ENCODE measurements at places on chromosomes 2 and 18.

DNA sequence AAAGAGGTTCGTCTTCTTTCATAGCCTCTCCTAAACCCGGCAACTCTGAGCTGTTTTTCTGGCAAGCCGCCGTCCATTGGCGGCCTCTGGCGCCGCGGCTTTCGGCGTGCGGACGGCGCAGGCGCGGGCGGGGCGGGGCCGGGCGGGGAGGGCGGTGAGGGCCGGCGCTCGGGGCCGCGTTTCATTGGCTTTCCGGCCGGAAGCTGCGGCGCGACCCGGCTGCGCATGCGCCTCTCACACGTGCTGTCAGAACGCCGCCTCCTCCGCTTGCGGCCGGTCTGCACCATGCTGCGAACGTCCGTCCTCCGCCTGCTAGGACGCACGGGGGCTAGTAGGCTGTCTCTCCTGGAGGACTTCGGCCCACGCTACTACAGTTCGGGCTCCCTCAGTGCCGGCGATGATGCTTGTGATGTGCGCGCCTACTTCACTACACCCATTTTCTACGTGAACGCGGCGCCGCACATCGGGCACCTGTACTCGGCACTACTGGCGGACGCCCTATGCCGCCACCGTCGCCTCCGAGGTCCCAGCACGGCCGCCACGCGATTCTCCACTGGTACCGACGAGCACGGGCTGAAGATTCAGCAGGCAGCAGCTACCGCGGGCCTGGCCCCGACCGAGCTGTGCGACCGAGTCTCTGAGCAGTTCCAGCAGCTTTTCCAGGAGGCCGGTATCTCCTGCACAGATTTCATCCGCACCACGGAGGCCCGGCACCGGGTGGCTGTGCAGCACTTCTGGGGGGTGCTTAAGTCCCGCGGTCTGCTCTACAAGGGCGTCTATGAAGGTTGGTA, at the start of gene MARS2:
Gene MARS2 (plus strand): TSS at position 249 of the 791 bp plus-strand sequence. CDS start 37 bp downstream, at position 286.
- DNase-seq, result peak; percentile 88

DNA sequence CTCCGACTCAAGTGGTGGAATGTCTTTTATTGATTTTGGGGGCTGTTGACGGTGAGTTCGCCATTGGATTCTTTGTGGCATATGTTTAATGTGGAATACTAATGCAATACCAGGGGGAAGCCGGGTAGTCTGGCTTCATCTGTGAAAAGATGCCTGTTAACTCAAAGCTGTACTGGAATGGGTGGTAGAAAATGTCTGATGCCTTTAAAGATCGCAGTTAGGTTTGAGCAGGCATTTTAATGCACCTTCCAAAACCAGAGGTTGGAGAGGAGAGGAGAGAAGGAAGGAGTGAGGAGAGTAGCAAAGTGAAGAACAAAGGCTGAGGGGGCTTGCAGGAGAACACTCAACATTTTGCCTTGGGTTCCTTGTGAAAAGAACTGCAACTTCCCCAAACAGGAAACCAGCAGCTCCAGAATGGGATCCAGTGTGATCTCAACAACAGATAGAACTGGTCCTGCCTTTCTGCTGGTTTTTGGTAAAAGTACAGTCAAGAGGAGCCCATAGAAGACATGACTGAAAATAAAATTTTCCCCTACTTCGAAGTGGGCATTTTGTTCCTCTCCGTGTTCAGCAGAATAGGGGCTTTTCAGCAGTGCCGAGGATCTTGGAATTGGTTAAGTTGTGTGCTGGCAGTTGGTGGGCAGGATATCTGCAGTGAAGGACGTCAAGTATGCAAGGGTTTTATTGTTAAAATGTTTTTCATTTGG, 1.5 kb downstream of the ZNF532 start:
- DNase-seq, result no peak

DNA sequence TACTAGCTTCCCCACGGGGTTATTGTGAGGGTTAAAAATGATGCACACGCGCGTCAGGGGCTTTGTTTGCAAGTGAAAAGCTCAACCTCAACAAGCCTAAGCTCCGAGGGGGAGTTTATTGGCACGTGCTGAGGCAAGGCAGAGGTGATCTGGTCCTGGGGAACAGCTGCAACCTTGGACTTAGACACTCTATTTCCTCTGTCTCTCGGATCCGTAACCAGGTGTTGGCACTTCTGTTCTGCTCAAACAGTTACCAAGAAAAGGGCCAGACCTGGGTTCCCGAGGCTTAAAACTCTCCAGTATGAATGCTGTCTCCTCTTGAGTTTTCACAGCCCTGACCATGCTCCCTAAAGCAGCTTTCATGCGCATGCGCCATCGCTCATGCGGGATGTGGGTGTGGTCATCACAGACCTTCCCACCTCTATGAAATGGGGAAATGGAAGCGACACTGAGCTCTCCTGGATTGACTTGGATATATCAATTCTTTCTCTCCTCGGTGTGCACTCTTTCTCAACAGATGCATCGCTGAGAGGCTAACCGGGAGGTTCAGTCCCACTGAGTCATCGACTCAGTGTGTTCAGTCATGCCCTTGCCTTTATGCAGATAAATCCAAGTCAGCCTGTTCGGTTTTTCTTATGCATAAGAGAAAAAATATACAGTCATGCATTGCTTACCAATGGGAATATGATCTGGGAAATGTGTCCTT, 19.9 kb upstream of the RAB31 start:
- no peak for DNase-seq

DNA sequence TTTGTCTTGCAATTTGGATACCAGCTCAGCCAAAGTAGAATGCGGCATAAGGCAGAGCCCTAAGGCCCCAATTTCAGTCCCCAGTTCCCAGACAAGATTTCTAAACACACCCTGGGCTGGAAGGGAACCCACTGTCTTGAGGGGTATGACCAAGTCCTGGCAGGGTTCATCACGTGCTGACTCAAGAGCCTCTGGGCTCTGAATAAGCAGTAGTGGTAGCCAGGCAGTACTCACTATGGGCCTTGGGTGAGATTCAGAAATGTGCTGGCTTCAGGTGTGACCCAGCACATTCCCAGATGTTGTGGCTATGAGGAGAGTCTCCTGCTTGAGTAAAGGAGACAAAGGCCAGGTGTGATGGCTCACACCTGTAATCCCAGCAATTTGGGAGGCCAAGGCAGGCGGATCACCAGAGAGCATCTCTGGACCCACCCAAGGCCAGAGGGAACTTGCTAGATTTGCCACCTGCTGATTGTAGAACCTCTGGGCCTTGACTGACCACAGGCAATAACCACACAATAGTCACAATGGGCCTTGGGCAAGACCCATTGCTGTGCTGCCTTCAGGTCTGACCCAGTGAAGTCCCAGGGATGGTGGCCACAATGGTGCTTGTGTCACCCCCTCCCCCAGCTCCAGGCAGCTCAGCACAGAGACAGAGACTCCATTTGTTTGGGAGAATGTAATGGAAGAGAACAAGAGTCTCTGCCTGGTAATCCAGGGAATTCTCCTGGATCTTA, 74.9 kb downstream of the ATL2 start:
- no peak for DNase-seq

DNA sequence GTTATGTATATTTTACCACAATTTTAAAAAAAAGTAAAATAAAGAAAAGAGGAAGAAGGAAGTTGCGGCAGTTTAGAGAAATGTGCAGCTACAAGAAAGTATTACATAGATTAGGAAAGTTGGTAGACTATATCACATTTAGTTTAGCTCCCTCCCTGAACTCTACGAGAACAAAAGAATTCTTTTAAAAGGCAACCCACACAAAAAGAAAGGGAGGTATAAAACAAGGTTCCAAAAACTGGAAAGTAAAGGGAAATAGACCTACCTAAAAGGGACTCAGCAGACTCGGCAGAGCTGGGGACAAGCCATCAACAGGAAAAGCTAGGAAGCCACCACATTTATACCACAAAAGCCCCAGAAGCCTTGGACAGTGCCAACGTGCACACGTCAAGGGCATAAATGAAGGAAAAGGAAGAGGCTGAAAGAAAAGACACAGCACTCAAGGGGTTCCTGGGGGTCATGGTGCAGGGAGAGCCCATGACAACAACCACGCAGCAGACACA, 9.1 kb downstream of the TMEM127 start:
- DNase-seq, result no peak
